ENCODE measurements at places on chromosomes 11 and 22. TPM values are rescaled to one million over a fixed set of nuclear protein-coding genes. Genes with fewer than 3 reads are reported as not detected.

- H3K27me3 ChIP-seq: peaks cover 8% of the 10 kb centered on the region
- peak; percentile 45 for DNase-seq
- H3K4me3 ChIP-seq: no peak overlapping the region
- no peaks in the 10 kb centered on the region for H3K36me3 ChIP-seq
- no peaks in the 10 kb centered on the region for H3K4me1 ChIP-seq
- H3K27ac ChIP-seq: no peak overlapping the region
These were observed 13.8 kb downstream of the ADAMTS15 start for GRCh38 chr11:130462101-130462885.

GRCh38 chr22:33057363-33057995, 702 bp downstream of the SYN3 start:
- H3K36me3 ChIP-seq: no peaks in the 10 kb centered on the region
- peaks cover 28% of the 10 kb centered on the region for H3K27me3 ChIP-seq
- H3K4me3 ChIP-seq: no peak overlapping the region
- H3K27ac ChIP-seq: no peak overlapping the region
- no peak for DNase-seq

DNA sequence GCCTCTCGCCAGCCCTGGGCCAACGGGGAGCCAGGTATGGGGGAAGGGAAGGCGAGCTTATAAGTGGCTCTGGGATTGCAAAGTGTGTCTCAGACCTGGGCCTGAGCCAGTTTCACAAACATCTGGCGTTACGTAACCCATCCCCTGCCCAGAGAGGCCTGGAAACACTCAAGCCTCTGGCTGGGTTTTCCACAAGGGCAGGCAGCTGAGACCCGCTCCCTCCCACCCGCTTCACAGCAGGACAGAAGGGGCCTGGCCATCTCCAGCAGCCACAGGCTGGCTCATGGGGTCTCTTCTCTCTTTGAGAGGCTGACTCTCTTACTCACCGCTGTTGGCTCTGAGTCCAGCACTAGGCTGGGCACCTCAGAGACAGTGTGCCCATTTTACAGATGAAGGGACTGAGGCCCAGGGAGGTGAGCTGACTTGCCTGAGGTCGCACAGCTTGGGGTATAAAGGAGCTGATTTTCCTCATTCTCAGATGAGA, 44.5 kb downstream of the TRIOBP start:
- peak overlapping the region; percentile 59 for H3K27ac ChIP-seq
- no peaks in the 10 kb centered on the region for H3K27me3 ChIP-seq
- no peaks in the 10 kb centered on the region for H3K36me3 ChIP-seq
- peak; percentile 97 for DNase-seq
- no peak overlapping the region for H3K4me3 ChIP-seq
- peaks cover 50% of the 10 kb centered on the region for H3K4me1 ChIP-seq

GRCh38 chr11:64334764-64335735, 5.0 kb upstream of the CCDC88B start:
- H3K36me3 ChIP-seq: no peaks in the 10 kb centered on the region
- no peak overlapping the region for H3K4me3 ChIP-seq
- peak; percentile 95 for DNase-seq
- H3K27ac ChIP-seq: no peak overlapping the region
- H3K27me3 ChIP-seq: no peaks in the 10 kb centered on the region
- peaks cover 22% of the 10 kb centered on the region for H3K4me1 ChIP-seq

CCDC87 gene
- 1.1 TPM for total RNA-seq
